ENCODE measurements at places on chromosomes 1 and 21. TPM values are rescaled to one million over a fixed set of nuclear protein-coding genes. Genes with fewer than 3 reads are reported as not detected.

Gene COP1
- 41.9 TPM for total RNA-seq

Gene ITLN2
- total RNA-seq: not detected

DNA sequence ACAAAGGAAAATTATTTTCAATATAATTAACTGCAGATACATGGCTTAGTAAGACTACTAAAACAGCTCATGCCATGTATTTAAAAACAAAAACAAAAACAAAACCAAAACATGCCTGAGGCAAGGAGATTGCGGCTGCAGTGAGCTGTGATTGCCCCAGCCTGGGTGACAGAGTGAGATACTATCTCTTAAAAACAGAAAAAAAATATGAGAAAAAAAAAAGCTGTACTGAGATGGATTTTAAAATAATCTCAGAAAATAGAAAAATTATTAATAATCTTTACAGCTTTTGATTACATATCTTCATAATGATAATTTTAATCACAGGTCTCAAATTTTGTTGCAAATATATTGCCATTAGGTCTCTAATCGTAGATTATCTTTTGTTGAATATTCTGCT is 24.0 kb upstream of the LIN9 start:
- H3K4me3 ChIP-seq: peak overlapping the region; percentile 2
- H3K4me1 ChIP-seq: peaks cover 16% of the 10 kb centered on the region
- peak overlapping the region; percentile 31 for H3K27ac ChIP-seq
- DNase-seq: peak; percentile 31
- H3K27me3 ChIP-seq: no peaks in the 10 kb centered on the region

DNA sequence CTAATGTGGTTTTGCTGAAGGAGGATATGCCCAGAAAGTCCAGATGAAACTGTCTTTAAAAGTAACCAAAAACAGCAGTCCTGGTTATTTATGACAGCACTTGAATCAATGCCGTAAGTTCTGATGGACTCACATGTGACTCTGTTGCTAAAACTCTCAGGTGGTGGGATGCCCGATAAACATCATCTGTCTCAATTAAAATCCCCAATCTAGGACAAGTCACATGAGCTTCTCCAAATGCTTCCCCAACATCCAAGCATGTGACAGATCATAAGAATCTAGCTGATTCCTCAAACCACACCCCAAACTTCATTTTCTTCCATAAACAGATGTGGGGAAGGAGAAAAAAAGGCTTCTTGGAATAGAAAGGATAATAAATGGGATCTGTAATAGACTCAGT is 786 bp upstream of the CTSK start:
- peaks cover 16% of the 10 kb centered on the region for H3K4me1 ChIP-seq
- no peaks in the 10 kb centered on the region for H3K27me3 ChIP-seq
- peaks cover 10% of the 10 kb centered on the region for H3K36me3 ChIP-seq
- DNase-seq: no peak
- no peak overlapping the region for H3K4me3 ChIP-seq

DNA sequence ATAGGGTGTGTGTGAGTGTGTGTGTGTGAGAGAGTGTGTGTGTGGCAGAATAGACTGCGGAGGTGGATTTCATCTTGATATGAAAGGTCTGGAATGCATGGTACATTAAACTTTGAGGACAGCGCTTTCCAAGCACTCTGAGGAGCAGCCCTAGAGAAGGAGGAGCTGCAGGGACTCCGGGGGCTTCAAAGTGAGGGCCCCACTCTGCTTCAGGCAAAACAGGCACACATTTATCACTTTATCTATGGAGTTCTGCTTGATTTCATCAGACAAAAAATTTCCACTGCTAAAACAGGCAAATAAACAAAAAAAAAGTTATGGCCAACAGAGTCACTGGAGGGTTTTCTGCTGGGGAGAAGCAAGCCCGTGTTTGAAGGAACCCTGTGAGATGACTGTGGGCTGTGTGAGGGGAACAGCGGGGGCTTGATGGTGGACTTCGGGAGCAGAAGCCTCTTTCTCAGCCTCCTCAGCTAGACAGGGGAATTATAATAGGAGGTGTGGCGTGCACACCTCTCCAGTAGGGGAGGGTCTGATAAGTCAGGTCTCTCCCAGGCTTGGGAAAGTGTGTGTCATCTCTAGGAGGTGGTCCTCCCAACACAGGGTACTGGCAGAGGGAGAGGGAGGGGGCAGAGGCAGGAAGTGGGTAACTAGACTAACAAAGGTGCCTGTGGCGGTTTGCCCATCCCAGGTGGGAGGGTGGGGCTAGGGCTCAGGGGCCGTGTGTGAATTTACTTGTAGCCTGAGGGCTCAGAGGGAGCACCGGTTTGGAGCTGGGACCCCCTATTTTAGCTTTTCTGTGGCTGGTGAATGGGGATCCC is 18.3 kb upstream of the HDAC1 start:
- peaks cover 74% of the 10 kb centered on the region for H3K36me3 ChIP-seq
- no peaks in the 10 kb centered on the region for H3K27me3 ChIP-seq
- peaks cover 67% of the 10 kb centered on the region for H3K4me1 ChIP-seq
- peak; percentile 87 for DNase-seq
- peak overlapping the region; percentile 90 for H3K27ac ChIP-seq

GRCh38 chr21:37904856-37905255 is 11.4 kb downstream of the KCNJ6 start:
- no peak for DNase-seq
- peaks cover 13% of the 10 kb centered on the region for H3K27me3 ChIP-seq
- H3K36me3 ChIP-seq: no peaks in the 10 kb centered on the region
- no peaks in the 10 kb centered on the region for H3K4me1 ChIP-seq
- no peak overlapping the region for H3K27ac ChIP-seq
- no peak overlapping the region for H3K4me3 ChIP-seq

GRCh38 chr21:15592271-15592860 is 137.4 kb upstream of the USP25 start:
- H3K4me1 ChIP-seq: no peaks in the 10 kb centered on the region
- DNase-seq: peak; percentile 25
- H3K4me3 ChIP-seq: no peak overlapping the region
- peaks cover 8% of the 10 kb centered on the region for H3K27me3 ChIP-seq
- no peak overlapping the region for H3K27ac ChIP-seq
- H3K36me3 ChIP-seq: no peaks in the 10 kb centered on the region

DNA sequence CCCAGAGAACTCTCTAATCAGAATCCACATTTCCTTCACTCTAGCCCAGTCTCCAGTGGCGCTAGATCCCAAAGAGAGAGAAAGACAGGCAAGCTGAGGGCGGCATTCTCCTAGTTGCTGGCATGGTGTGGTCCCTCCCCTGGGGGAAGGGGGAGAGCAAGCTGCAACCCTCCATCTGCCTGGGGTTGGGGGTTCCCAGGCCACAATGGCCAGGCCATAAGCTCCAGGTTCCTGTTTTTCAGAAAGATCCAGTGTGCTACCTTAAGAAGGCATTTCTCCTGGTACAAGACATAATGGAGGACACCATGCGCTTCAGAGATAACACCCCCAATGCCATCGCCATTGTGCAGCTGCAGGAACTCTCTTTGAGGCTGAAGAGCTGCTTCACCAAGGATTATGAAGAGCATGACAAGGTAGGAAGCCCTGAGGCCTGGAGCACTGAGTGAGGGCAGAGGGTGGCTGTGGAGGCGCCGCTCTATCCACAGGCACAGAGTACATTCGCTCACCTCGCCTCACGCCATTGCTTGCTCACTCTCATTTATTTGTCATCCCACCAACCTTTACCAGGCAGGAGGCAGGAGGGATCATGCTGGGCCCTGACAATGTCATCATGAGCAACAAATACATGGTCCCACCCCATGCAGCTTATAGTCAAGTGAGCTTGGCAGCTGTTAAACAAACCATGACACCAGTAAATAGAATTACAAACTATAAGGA is 6.6 kb downstream of the CSF1 start:
- no peak overlapping the region for H3K4me3 ChIP-seq
- H3K4me1 ChIP-seq: peaks cover 19% of the 10 kb centered on the region
- no peak overlapping the region for H3K27ac ChIP-seq
- peaks cover 49% of the 10 kb centered on the region for H3K36me3 ChIP-seq
- no peak for DNase-seq

GRCh38 chr1:12499539-12500240 is 118.3 kb downstream of the DHRS3 start:
- no peak overlapping the region for H3K27ac ChIP-seq
- H3K4me3 ChIP-seq: no peak overlapping the region

DNA sequence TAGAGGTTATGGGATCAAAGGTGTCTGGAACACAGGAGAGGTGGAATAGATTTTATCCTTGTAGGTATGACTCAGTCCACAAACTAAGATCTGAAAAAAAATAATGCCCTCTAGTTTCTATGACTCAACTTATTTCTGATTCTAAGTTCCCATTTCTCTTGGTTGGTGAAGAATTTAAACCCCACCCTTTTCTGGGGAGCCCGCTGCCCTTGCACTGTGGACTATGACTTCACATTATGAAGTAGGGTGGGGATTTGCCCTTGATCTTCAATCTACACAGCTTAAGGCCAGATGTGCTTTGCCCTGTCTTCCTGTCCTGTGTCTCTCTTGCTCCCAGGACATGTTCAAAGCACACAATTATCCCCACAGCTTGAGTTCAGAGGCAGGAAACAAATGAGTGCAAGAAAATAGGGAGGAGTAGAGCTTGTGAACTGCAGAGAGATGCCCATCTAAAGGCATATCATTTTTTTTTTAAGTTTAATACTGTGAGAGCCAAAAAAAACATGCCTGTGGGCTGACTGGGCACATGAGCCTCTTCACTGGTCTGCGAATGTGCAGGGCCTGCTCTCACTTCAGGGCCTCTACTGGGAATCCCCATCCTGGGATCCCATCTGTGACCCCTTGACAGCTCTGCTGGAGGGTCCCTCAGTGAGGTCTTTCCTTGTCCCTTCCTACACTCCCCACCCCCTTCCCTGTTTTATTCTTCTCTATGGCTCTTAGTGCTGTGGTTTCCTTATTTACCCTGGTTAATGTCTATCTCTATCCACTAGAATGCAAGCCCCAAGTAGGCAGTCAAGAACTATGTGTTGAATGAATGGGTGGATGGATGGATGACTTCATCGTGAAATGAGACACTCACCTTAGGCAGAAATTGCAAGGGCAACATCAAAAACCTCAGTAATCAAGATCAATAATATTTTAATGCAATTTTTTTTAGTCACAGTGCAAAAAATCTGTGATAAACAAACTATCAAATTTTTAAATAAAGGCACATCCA is 61.5 kb downstream of the CD58 start:
- peaks cover 79% of the 10 kb centered on the region for H3K4me1 ChIP-seq
- peak overlapping the region; percentile 63 for H3K27ac ChIP-seq
- peaks cover 32% of the 10 kb centered on the region for H3K36me3 ChIP-seq
- DNase-seq: no peak
- no peak overlapping the region for H3K4me3 ChIP-seq

Data from activated CD4-positive, alpha-beta T cell treated with anti-CD3 and anti-CD28 coated beads, Interleukin-2, amount 10 ng/mL, durations not matched to agents 7 days and 5 days (primary cell).